NCI-H187 (cell line): ENCODE measurements at places on chromosomes 3 and 15.

DNA sequence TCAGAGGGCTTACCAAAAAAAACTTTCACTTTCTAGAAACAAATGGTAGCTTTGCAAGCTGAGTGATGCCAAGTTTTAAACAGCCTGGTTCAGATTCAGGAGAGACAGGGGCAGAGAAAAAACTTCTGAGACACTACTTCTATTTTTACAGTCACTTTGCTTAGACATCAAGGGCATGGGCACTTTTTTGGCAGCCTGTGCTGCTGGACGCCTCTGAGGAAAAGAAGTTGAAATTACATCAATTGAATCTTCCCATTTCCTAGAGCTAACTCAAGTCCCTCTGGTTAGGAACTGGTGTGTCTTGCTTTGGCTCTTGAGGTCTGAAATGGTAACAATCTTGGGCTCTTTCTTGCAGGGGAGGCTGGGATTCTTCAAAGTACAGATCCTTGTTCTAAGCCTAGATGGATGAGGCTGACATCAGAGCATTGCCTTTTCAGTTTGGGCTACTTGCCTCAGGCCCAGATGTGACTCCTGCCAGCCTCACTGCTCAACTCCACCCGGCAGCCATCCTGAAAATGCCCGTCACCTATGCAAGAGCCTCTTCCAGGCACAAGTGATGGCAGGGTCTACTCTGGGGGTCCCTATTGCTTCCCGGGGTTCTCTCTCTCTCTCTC lies 357.5 kb downstream of the FOXP1 start:
- no peak for DNase-seq

DNA sequence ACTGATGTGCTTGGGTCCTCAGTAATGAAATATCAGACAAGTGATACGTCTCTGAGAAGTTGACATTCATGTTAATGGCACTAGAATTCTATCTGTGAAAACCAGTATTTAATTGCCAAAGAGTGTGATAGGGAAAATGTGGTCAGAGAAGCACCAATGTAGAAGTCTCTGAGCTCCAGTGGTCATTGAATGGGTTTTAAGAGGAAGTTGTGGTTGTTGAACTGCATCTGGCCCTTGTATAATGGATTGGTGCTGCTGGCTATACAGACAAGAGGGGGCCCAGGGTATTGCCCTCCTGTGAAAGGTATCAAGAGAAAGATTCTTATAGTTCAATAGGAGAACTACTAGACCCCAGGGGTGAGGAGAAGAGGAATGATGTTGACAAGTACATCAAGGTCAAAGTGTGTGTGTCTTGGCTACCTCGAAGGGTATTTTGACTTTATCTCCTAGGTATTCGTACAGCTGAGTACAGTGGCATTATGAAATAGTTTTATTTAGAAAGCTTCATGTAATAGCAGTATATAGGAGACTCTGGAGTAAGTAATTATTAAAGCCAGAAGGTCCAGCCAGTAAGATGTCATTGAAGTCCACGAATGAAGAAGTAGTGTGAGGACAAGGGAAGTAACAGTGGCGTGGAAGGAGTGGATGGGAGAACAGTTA lies 47.1 kb downstream of the CHD2 start:
- DNase-seq = no peak

GRCh38 chr3:57464801-57465200 lies 79.3 kb downstream of the DNAH12 start:
- no peak for DNase-seq

DNA sequence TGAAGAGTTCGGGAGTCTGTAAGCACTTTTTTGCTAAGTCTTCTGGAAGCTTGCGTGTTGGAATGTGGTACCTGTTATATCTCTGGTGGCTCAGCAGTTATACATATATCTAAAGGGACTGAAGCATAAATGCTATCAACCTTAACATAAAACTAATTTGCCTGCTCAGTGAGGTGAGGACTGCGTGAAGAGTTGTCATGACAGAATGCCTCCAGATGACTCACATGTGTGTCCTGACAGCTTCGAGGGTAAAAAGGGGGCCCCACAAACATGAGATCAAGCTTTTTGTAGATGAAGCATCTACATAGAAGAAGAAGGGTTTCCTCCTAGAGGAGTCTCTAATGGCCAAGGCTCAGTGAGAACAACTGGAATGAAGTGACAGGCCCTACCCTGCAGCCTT lies 88.8 kb upstream of the C3orf80 start:
- no peak for DNase-seq

DNA sequence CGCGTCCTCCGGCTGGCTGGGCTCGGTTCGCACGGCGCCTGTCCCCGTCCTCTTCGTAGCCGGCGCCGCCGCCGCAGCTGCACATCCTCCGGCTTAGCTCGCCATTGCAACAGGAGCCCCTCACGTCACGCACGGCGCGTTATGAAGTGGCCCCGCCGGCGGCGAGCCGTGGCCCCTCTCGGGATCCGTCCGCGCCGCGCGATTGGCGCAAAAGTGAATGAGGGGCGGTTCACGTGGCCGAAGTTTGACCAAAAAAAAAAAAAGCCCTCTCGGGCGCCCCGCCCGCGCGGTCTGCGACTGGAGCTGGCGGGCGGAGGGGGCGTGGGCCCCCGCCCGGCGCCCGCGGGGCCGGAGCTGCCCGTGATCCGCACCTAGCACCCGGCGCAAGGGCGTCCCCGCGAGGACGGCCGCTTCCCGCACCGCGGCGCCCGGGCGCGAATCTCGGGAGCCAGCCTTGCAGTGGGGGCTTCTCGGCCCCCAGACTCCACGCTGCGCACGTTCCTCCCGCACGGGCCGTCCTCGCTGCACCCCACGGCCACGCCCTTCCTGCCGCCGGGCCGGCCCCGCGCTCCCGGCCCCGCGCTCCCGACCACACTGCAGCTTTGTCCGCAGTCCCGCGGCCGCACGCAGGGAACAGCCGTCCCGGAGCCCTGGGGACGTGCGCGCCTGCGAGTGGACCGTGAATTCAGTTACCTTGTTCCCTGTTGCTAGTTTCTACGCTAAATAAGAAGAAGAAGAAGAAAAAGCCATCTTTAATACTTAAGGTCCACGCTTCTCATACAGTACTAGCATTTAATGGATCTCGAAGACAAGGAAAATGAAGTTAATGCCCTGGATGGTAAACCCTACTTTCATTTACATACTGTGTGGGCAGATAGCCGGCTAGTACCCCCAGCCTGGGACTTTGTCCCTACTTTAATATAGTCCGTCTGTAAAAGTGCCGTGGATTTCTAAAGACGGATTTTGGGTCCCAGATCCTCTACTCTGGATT lies at the start of gene CHSY1:
TSS of gene CHSY1 (minus strand) at position 219 of the 991 bp plus-strand sequence. CDS start 592 bp downstream, outside the sequence.
- DNase-seq = peak; percentile 75
